ENCODE measurements at places on chromosomes 4 and X.
A peak's percentile ranks its signal among the peaks of the same experiment; 100 is the strongest.

- no peak for DNase-seq
Observed at GRCh38 chr4:99809326-99809725, 7.3 kb upstream of the DAPP1 start.

DNA sequence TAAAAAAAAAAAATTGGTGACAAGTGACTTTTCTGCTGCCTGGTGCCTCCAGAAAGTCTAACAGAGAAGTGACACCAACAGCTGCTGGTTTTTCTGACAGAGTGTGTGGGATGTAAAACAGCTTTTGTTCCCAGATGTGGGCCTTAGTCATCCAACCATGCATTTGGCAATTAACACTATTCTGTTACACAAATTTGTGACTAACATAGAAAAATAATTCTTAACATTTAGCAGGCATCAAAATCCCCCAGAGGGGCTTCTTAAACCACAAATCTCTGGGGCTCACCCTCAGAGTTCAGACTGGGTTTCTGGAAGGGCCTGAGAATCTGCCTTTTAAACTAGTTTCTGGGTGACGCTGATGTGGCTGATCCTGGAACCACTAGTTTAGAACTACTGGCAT lies 100.5 kb upstream of the PCDH7 start:
- no peak for DNase-seq

- no peak for DNase-seq
Observed at GRCh38 chr4:6776920-6777635, 5.4 kb upstream of the KIAA0232 start.

GRCh38 chr4:113478032-113478431 lies 283.5 kb downstream of the CAMK2D start:
- no peak for DNase-seq

GRCh38 chr4:22477813-22478182 lies 38.1 kb downstream of the ADGRA3 start:
- no peak for DNase-seq

DNA sequence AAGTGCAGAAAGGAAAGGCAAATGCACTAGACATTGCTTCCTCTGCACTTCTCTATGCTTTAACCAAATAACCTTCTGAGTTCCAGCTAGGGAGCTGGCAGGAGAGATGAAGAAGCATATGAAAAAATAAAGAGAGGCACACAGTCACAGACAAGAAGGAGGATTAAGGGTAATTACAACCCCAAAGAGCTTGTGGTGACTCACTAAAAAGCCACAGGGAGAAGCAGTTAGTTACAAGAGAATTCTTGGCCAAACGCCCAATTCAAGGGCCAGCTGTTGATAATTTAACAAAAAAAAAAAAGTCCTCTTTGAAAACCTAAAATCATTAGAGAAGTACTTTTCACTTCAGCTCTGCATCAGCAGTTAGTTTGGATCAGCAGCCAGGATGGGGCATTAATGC lies 478.0 kb downstream of the KCNIP4 start:
- no peak for DNase-seq

- no peak for DNase-seq
Observed at GRCh38 chr4:138405934-138406567, 163.9 kb upstream of the SLC7A11 start.

DNA sequence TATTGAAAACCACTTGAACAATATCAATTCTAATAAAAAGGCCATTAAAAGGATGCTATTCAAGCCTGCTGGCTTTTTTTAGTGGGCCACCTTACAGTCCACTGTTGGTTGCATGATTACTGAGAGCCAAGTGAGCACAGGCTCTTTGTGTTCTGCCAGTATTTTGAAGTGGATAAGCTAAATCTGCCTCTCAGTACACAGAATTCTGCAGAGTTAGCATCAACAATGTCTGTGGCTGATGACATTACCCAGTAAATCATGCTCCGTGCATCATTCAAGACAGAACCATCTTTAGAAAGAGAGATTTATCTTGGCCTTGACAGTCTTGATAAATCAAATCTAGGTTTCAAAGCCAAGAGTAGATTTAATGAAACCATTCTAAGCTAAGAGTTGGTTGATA lies 119.0 kb upstream of the GNPDA2 start:
- no peak for DNase-seq

DNA sequence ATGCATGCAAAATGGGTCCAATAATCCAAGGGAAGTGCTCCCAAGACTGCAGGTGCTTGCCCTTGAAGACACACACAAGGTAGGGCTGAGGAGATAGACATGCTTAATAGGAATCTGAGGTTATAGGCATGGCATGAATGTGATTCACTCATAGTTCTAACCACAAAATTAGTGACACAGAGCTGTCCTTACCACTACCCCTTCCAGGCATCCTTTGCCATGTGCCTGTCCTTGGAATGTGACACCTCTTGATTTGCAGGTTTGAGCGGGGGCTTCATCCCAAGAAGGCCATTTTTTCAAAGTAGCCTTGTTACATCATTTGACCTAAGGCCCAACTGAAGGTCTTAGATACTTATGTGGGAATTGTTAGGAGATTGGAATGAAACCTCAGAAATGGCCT lies 112.5 kb downstream of the CCNG2 start:
- no peak for DNase-seq

DNA sequence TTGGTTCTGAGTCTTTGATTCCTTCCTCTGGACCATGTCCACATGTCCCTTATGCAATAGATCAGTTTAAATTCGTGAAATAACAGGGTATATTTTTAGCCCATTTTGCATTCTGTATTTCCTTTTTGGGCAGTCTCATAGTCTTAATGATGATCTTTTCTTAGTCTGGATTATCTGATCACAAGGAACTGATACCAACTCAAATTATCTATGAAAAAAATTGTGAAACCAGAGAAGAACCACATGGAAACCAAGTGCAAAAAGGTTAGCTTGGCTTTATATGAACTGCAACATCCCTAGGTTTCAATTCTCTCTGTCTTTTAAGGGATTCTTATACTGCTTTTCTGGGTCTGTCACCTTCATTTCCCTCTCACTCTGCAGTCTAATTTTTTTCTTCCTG lies 608.6 kb upstream of the AADAT start:
- DNase-seq, result no peak

- no peak for DNase-seq
Observed at GRCh38 chrX:17527922-17528321, 152.9 kb downstream of the NHS start.

DNA sequence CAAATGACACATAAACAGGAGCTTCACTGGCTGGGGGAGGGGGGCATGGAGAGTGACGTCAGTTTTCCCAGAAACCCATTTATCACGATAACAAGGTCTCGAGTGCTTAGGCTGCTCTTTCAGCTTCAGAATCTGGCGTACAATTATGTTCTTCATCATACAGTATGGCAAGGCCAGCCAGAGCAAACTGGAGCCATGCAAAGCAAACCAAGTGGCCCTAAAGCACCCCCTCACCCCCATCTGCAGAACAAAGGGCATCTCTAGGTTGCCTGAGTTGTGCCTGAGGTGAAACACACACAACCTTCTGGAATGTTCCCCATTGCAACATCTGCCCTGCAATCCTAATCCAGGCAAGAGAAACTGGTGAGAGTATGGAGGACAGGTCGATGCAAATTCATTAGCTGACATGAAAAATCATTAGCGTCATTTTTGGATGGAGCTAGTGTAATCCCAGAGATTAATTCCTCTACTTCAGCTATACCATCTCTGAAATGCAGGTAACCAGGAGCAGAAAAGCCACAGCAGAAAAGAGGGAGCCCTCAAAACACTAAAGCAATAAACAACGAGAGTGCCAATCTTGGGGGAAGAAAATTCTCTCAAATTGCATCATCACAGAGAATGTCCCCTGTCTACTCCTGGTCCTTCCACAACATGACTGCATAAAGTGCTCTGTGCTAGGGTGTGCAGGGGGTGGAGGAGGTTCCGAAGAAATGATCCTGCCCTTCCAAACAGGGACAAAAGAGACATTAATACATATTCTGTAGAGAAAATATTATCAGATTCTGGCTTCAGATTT lies 1.8 kb downstream of the SEPTIN6 start:
- no peak for DNase-seq

DNA sequence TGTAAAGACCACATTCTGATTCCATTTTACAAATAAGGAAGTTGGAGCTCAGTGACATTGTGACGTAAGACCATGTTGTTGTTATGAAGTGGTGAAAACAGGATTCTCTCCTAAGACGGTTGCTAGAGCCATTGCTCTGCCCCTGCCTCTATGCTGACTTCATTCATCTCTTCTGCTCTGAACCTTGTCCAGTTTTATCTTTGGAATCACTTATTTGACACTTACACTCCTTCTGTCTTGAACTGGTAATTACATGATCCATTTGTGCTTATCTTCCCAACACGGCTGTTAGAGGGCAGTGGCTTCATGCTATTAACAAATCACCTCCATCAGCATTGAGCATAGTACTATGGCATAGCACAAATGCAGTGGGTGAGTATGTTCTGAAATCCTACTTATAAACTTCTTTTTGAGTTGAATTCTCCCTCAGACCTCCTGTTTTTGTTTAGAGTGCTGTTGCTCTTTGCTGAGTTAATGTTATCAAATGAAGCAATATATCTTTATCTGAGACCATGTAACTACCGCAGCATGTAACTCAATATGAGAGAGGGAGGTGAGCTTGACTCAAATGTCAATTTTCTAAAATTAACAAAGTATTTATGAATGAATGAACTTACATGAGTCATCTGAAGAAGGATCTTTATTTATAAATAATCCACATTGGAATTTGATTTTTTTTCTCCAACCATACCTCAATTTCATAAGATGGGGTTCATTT lies 177.8 kb downstream of the RASL11B start:
- DNase-seq, result peak; percentile 55

GRCh38 chrX:15163131-15163530 lies 106.8 kb downstream of the ASB9 start:
- no peak for DNase-seq

- DNase-seq, result no peak
Observed at GRCh38 chr4:16790508-16790907, 107.9 kb downstream of the LDB2 start.

DNA sequence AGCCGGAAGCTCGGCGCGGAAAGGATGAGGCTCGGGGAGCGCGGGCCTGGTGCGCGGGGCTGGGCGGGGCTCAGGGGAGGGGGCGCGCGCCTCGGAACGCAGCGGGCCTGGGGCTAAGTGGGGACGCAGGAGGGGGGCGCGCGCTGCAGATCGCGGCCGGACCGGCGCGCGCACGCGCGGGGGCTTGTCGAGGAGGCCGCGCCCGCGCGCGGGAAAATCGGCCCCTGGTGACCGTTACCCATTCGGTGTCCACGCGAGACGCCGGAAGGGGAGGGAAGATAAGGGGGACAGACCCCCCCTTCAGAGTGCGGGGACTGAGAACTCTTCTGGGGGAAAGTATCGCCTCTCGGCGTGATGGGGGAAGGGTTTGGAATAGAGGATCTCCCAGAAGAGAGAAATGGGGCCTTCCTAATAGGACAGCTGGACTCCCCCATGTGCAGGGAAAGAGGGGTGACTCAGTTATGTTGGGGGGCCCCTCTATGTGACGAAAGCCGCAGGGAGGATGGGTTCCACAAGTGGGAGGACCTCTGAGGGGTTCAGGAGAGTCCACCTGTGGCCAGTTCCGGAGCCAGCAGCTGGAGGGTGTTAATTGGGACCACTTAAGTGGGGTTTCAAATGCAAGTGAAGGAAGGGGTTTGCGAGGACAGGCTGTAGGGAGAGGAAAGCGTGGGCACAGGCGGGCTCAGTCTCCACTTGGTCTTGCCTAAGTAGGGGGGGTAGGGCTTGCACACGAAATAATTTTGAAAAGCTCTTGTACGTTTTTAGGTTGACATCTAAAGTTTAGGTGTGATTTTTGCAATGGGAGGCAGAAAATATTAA lies 584 bp downstream of the SUV39H1 start:
- DNase-seq, result no peak

DNA sequence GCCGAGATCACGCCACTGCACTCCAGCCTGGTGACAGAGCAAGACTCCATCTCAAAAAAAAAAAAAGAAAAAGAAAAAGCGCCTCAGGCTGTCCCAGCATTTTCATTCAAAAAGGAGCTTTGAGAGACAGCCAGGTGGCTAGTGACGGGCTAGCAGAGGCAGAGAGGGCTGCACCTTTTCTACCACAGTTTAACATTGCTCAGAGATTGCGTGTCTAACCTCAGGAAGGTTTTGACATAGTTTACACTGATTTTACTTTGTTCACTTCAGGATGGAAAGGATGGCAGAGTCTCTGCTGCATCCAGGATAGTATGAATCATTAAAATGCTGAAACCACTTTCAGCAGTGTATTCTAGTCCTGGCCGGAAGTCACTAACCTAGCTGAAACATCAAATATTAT lies 28.1 kb downstream of the ZFP42 start:
- no peak for DNase-seq

GRCh38 chr4:84501721-84502267 lies 2.7 kb upstream of the NKX6-1 start:
- DNase-seq, result peak; percentile 27

DNA sequence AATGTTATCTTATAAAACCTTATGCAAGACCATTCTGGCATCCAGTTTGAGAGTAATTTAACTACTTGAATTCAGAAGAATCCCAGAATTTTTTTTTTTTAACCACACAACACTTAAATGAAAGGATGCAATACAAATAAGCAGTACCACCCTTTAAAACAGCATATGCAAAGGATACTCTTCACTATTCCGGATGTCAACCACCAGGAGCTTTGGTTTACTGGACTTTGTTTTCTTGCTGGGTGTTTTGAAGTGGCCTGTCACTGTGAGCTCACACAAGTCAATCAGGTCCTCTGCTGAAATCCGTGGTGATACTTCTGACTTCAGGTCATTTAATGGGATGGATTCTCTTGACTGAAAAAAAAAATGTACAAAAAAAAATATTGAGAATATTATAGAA lies 200.0 kb downstream of the TBCK start:
- DNase-seq, result no peak

DNA sequence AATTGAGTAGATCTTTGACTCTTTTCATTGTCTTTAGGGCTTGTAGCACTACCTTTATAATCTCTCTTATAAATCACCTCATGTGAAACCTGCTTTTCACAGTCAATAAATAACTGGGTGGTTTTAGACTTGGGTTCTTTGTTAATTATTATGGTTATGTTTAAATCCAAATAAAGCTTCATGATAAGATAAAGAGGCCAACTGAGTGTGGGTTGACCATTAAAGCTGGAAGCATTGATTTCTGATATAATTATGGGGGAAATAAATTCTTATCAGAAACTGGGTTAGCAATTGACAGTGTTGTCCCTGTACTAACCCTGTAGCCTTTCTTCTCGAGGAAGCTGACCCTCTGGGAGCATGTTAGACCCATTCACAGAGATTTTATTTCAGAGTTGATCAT lies 384.7 kb upstream of the LCORL start:
- peak; percentile 52 for DNase-seq

DNA sequence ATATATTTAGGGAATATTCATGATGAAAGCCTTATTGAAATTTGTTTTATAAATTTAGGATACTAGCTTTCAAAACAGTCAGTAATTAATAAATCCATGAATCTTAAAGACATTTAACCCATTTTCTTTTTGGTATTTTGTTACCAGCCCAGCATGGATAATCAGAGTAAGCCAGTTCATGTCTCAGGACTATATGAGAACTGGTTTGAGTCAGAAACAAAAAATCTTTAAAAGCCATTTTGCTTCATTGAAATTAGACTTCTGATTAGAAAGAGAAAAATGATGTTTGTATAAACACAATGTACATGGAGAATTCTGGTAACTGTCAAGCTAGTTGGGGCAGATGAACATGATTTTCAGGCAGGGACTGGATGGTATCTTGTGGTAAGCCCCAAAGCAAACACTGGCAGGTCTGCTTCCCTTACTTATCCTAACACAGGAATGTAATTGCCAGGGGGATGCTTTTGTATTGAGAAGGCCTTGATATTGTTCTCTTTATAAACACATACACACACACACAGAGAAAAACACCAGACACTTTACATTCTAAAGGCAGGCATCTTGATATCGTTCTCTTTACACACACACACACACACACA lies 9.4 kb downstream of the ARHGAP10 start:
- no peak for DNase-seq

- no peak for DNase-seq
Observed at GRCh38 chr4:99859618-99860017, 34.6 kb downstream of the LAMTOR3 start.

All from small intestine (tissue), 16 donors.